ENCODE measurements at places on chromosomes 5 and 9.
A peak's percentile ranks its signal among the peaks of the same experiment; 100 is the strongest.

DNA sequence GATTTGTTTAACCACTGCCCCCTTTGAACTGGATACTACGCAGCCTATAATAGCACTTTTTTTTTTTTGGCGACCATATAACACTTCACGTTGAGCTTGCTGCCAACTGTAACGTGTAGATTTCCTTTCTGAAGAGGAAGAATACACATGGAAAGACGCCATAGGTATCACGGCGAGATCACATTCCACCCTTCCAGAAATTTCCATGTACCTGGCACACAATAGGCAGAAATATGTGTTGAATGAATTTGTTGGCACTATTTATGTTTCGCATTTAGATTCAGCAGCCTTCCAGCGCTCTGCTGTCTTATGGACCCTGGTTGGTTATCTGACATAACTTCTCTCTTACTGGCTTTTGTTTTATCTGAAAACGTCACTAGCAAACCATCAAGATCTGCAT is 250.3 kb downstream of the SLIT3 start:
- DNase-seq, result no peak

DNA sequence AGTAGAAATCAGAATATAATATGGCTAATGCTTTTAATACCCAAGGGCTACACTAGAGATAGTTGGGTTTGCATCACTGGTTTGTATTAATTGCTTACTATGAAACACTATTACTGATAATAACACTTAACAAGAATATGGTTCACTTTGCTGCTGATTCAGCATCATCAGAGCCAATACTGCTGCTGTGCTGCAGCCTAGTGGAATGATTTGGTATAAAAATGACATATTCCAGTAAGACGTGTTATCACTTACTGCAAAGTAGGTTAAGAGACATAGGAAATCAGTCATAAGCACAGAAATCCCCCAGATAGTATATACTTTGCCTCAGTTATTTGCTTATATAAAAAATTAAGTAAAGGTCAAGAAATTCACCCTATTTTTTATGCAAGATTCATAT is 2.8 kb downstream of the CDH10 start:
- no peak for DNase-seq

- DNase-seq, result no peak
Observed at GRCh38 chr5:179799644-179799973, 5.8 kb downstream of the LTC4S start.

- DNase-seq, result no peak
Observed at GRCh38 chr5:163619951-163620350, 114.5 kb downstream of the MAT2B start.

DNA sequence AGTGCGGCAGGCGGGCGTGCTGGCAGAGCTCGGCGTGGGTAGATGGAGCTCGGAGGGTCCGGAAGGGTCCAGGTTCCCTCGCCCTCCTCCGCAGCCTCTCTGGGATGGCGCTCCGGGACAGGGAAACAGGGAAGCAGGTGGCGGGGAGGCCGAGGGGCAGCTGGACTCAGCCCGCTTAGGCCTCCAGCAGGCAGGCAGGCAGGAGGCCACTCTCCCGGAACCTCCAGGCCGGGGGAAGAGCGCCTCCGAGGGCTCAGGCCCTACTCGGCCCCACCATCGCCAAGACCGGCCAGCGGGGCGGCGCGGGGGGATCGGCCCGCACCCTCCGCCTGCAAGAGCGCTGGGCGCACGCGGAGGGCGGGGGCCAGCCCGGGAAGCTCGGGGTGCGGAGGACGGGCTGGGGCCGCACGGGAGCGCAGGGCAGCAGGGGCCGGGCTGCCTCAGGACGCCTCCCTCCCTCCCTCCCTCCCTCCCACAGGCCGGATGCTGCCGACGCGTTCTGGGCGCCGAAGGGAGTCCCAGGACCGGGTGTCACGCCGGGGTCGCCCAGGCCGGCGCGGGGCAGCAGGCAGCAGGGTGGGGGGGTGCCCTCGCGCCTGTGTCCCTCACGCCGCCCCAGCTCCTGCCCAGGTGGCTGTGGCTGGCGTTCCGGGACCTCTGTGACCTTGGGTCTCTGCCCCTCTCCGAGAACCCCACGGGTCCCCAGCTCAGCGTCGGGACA is 977 bp downstream of the MGAT4B start:
- DNase-seq, result peak; percentile 78

GRCh38 chr9:128770286-128771030 is 1.3 kb downstream of the ZER1 start:
- no peak for DNase-seq

GRCh38 chr5:172044631-172045314 is 38.3 kb upstream of the FBXW11 start:
- DNase-seq, result no peak

DNA sequence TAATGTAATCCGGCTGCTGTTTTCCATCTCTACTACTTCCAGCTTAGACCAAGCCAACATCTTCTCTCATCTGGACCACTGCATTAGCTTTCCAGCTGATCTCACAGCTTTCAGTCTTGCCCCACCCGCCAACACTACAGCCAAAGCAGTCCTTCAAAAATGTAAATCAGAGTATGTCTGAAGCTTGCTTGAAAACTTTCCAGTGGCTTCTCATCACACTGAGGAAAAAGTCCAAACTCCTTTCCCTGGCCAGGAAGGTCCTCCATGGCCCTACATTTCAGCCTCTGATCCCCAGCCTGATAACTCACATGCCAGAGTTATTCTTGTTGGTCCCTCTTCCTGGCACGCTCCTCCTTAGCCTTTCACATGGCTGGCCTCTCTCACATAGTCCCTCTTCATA is 38.5 kb downstream of the TTC1 start:
- DNase-seq, result no peak

DNA sequence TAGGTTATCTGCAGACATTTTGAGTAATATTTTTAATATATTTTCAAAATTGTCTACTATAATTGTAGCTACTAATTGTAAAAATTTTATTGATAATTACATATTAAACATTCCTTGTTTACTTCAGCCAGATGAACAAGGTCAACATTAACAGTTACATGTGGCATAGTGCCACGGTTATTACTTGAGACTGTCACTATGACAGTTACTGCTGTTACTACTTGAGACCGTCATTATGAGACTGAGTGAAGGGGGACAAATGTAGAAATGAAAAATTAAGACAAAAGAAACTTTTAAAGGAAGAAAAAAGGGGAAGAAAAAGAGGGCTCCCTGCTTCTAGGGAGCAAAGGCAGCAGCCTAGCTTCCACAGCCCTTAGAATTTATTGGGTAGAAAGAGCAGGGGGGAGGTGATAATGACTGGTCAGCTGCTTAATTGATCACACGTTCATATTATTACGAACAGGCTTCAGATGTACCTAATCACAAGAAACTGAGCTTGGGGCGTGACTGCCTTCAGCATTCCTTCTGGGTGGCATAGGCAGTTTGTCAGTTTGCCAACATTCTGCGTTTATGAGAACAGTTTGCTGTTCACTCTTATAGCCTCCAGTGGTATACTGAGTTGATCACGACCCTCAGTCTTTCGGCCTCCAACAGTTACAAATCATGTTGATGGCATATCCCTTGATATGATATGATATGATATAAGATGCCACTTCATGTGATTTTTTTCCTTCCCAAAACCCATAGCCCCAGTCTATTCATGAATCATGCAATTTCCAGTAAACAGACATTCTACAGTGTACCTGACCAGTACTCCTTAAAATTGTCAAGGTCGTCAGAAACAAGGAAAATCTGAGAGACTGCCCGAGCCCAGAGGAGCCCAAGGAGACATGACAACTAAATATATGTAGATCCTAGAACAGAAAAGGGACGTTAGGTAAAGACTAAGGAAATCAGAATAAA is 13.1 kb downstream of the MARCHF6 start:
- no peak for DNase-seq

DNA sequence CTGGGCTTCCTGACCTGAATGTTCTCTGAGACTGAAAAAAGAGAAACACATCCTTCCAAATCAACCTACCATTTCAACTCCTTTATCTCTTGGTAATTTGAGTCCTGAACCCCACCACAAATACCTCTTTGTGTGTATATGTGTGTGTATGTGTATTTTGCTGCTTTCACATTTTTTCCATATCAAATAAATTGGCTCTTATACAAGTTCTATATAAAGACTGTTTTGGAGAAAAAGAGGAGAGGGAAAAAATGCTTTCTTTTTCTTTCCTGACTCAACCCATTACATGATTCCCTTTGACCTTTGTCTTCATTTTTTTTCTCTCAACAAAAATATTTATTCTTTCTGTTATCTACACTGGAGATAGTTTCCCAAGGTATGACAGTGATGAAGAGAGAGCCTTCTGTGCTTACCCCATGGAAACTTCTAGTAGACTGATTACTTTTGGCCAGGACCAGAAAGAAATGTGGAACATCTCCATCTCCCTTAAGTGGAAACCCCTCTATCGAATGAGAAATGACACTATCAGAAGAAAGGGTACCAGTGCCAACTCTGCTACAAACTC is 85.3 kb downstream of the PAPPA start:
- DNase-seq, result no peak

GRCh38 chr5:143760131-143760505 is 51.8 kb upstream of the HMHB1 start:
- DNase-seq, result no peak

- DNase-seq, result no peak
Observed at GRCh38 chr5:159123700-159124099, 24.0 kb upstream of the EBF1 start.

GRCh38 chr5:59615272-59615671 is 278.3 kb downstream of the PDE4D start:
- DNase-seq, result no peak

DNA sequence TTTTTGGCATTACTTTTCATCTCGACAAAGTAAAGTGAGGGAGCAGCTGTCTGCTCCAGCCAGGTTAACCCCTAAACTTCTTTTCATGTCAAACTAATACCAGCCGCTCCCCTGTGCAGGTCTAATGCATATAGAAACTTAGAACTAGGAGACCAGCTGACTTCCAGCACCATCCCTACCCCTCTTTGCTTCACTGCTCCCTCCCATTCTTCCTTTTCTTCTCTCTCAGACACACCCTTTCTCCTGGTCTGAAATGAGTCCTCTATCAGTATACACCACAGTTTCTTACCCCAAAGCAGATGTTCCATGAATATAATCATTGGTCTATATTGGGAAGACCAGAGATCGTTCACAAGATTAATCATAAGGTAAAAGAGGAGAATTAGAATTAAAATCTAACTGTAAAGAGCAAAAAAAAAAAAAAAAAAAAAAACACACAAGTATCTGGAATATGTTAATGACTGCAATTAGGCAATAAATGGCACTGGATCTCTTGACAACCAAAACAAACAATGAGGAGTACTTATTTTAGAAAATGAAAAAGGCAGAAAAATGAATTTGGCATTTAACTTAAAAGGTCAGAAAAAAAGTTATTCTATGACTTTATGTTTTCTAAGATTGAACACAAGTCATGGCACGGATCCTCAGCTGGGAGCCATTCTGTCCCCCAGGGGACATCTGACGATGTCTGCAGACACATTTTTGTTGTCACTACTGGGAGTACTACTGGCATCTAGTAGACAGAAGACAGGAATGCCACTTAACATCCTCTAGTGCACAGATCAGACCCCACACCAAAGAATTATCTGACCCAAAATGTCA is 209.8 kb downstream of the PJA2 start:
- DNase-seq, result no peak

GRCh38 chr9:33133186-33133585 is 34.0 kb downstream of the B4GALT1 start:
- DNase-seq, result no peak

DNA sequence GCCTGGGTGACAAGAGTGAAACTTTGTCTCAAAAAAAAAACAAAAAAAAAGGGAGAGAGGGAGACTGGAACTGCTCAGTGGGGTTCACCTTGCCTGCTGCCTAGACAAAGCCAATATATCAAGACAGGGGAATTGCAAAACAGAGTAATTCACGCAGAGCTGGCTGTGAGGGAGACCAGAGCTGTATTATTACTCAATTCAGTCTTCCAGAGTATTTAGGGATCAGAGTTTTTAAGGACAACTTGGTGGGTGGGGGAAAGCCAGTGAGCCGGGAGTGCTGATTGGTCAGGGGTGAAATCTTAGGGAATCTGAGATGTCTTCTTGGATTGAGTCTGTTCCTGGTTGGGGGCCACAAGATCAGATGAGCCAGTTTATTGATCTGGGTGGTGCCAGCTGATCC is 25.6 kb upstream of the SPIN1 start:
- DNase-seq, result no peak

GRCh38 chr5:132079619-132080018 is 6.0 kb downstream of the CSF2 start:
- no peak for DNase-seq

DNA sequence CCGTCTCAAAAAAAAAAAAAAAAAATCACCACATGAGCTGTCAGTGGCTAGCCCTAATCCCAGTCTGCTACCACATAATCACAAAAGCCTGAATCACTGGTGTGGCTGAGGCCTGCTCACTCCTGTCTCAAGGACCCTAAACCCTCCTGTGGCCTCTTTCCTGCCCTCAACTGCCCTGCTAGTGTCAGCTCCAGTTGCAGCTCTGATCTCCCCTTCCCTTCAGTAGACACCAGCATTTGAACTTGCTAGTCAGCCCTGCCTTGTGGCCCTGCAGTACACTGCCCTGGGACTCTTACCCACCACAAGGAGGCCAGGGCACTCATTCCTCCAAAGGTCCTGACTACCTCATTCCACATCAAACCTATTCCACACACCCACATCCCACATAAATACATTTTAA is 9.5 kb upstream of the P4HA2 start:
- DNase-seq, result no peak

- DNase-seq, result no peak
Observed at GRCh38 chr5:17964067-17964466, 329.8 kb downstream of the TAF11L14 start.

DNA sequence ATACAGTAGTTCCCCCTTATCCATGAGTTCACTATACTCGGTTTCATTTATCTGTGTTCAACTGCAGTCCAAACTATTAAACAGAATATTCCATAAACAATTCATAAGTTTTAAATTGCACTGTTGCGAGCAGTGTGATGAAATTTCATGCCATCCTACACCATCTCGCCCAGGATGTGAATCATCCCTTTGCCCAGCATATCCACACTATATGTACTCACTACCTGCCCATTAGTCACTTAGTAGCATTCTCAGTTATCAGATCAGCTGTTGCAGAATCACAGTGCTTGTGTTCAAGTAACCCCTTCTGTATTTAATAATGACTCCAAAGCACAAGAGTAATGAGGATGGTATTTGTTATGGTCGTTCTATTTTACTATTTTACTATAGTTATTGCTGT is 51.5 kb downstream of the SHOC1 start:
- DNase-seq, result no peak

DNA sequence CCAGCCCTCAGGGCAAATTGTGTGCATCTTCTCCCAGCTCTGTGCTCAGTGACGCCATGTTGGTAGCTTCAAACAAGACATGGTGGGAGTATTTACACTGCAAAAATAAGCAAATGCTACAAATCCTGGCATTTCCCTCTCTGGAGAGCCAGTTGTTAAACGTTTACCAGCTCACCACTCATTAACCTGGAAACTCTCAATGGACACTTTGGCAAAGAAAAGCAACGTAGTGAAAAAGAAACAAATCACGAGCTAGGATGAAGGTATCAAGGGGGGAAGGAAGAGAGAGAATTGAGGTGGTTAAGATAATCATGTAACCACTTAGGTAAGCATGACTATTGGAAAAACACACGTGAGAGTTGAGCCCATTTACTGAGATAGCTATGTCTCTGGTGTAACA is 72.5 kb downstream of the MRPS30 start:
- DNase-seq, result no peak

Measured in GM12891 (cell line).